Mucosa of descending colon (tissue), 3 donors: ENCODE measurements at places on chromosomes 11 and 22. TPM values are rescaled to one million over a fixed set of nuclear protein-coding genes. Genes with fewer than 3 reads are reported as not detected.

PPFIBP2 gene
- 83.5 TPM for total RNA-seq

DNA sequence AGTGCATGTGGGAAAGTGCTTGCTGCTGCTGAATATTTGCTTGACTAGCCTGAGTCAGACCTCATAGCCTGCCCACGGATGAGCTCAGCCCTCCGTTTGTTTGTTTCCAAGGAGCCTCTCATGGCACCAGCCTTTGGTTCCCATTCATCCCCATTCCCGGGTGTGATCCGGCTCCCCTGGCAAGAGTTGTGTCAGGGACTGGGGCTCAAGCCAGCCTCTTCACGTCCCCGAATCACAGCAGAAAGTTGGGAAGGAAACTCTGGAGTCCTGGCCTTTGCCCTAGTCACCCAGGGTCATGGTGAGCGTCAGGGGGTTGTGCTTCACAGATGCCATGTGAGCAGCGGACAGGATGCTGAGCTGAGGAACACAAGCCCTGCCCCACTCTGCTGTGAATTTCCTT lies 13.8 kb downstream of the SEC14L3 start:
- DNase-seq, result no peak

C11orf42 gene
- not detected for total RNA-seq

DNA sequence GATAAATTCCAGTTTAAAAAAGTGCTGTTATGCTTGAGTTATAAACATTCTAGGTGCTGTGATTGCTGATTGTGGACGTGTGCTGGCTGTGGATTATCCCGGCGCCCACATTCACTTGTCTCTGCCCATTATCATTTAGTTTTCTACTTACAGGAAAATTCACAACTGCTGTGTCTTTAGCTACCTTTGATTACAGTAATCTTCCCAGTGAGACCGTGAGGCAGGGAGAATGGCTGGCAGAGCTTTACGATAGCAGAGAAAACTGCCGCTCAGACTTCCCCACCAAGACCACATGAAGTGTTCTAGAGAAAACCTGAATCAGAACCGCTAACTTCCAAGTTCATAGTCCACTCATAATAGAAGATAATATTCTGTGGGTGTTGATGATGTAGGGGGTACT lies 34.6 kb upstream of the NELL1 start:
- no peak for DNase-seq

GRCh38 chr11:92717240-92717639 lies 252.2 kb upstream of the MTNR1B start:
- no peak for DNase-seq

DNA sequence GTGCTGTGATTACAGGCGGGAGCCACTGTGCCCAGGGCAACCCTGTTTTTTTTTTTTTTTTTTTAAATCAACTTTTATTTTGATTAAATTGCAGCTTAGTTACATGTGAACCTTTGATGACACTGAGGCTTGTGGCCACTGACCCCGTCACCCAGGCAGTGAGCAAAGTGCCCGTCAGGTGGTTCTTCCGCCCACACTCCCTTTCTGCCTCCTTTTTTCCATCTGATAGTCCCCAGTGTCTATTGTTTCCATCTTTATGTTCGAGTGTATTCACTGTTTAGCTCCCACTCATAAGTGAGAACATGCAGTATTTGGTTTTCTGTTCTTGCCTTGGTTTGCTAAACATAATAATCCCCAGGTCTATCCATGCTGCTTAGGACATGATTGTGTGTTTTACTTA lies 110.9 kb upstream of the GRK3 start:
- DNase-seq, result no peak

- no peak for DNase-seq
These were observed 5.3 kb upstream of the TBC1D22A start for GRCh38 chr22:46757104-46757503.

NLRP14 gene
- 0.25 TPM for total RNA-seq

DNA sequence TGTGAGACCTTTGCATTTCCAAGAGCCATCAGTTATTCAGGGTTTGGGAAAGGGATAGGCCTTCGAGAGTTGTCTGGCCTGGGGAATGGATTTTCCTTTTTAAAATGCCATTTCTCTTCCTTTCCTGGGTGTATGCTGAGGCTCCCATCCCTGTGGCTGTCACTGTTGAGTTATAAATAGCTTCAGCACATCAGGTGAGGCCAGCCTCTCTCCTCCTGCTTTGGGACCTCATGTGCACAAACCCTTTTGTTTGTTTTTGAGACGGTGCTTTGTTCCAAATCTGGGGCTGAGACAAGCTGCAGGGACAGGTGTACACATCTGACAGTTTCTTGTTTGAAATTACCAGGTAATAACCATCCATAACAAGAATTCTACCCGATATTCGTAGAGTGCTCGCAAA lies 1.3 kb downstream of the TEF start:
- DNase-seq, result no peak

- DNase-seq, result peak; percentile 90
These were observed 14.9 kb downstream of the SCYL1 start for GRCh38 chr11:65539744-65540289.

DNA sequence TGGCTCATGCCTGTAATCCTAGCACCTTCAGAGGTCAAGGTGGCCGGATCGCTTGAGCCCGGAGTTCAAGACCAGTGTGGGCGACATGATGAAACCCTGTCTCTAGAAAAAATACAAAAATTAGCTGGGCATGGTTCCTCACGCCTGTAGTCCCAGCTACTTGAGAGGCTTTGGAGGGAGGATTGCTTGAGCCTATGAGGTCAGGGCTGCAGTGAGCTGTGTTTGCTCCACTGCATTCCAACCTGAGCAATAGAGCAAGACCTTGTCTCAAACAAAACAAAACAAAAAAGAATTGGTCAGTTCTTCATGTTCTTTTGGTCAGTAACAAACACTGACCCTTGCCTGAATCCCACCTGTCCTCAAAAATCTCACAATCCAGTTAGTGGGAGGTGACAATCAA lies 36.7 kb upstream of the VSTM5 start:
- no peak for DNase-seq

- DNase-seq, result no peak
These were observed 66.8 kb downstream of the TSPAN18 start for GRCh38 chr11:44793350-44794090.

DNA sequence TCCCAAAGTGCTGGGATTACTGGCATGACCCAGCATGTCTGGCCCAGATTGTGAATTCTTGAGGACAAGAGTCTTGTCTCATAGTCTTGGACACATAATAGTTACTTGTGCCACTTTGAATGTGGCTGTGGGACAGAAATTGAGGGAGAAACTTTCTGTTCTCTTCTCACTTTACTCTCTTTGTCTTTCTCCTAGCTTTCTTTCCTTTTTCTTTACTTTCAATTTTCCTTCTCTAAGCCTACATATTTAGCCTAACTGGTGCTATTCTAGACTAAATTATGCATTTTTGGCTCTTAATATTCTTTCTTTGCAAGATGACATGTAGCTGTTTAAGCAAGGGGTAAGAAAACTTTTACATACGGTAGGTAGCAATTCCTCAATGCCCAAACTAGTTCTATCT lies 33.2 kb downstream of the HORMAD2 start:
- DNase-seq, result no peak

AQP11 gene
- 6.5 TPM for total RNA-seq

CALCA gene
- total RNA-seq, result not detected

SCUBE2 gene
- total RNA-seq, result 18.7 TPM

GRCh38 chr11:86438685-86439084 lies 64.0 kb downstream of the CCDC81 start:
- no peak for DNase-seq

SCN2B gene
- total RNA-seq, result 0.34 TPM

DNA sequence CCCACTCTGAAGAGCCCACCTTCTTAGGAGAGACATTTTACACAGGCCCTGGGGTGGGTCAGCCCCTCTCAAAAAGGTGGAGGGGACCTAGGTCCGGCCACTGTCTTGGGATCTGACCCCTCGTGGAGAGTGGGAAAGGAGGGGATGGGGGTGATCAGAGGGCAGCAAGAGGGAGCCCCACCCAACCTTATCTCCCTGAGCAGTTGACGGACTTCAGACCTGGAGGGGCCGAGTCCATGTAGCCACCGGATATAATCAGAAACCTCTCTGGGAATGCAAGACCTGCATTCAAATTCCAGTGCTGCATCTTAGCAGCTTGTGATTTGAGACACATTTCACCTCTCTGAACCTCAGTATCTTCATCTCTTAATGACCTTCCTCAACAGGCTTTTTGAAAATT lies 44.0 kb downstream of the TP53I11 start:
- DNase-seq, result peak; percentile 62

GRCh38 chr11:105229761-105230160 lies 90.2 kb upstream of the CARD18 start:
- no peak for DNase-seq

GRCh38 chr11:44812971-44813370 lies 86.2 kb downstream of the TSPAN18 start:
- no peak for DNase-seq

GRCh38 chr22:41512421-41513194 lies 31.7 kb downstream of the POLR3H start:
- no peak for DNase-seq

- no peak for DNase-seq
These were observed 329.5 kb downstream of the MIAT start for GRCh38 chr22:26986884-26987283.

DNA sequence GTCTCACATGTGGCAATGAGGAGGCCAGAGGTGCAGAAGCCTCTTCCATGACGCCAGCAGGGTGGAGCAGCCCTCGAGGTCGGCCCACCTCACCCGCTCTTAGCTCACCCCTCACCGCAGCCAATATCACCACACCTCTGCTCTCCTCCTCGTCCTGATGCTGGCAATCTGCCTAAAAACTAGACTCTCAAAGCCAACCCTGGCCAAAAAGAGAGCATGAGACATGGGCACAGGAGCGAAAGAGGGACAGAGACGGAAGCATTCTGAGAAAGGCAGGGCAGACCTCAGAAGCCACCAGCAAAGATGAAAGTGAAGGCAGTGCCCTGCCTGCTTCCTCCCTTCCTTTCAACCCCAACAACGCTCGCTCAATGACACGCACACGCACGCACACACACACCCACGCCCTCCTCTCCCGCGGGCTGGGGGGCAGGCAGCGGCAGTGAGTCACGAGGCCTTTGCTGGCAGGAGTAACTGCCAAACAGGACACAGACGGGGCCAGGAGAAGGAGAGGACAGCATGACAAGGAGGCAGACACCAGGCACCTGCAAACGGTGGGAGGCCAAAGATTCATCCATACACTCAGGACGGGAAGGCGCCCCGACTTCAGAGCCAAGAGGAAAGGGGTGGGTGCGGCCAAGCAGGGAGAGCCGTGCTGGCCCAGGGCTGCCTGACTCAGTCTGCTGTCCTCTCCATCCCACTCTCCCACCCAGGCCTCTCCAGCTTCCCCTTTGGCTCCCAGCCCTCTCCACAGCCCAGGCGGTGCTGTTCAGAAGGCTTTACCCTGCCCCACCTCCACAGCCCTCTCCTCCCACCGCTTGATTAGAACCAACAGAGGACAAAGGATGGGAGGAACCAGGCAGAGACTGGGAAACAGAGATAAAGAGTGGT lies 11.4 kb downstream of the IGSF9B start:
- DNase-seq, result no peak

- DNase-seq, result no peak
These were observed 5.2 kb downstream of the KCNJ5 start for GRCh38 chr11:128896356-128896755.

DNA sequence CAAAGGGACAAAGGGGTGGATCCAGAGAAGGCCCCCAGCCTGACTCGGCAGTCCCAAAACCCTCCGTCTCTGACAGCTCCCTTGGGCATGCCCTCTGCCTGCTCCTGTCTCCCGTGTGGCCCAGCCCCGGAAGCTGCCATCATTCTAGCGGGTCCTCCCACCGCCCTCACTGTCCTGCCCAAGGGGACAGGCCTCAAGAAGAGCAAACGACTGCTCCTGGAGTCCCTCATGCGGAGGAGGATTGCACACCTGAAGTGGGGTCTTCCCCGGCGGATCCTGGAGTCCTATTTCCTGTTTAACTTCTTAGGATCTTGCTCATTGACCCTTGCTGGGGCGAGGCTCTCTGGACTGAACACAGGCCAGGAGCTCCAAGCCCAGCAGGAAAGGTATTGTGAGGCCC lies 2.6 kb upstream of the MEI1 start:
- no peak for DNase-seq

DNA sequence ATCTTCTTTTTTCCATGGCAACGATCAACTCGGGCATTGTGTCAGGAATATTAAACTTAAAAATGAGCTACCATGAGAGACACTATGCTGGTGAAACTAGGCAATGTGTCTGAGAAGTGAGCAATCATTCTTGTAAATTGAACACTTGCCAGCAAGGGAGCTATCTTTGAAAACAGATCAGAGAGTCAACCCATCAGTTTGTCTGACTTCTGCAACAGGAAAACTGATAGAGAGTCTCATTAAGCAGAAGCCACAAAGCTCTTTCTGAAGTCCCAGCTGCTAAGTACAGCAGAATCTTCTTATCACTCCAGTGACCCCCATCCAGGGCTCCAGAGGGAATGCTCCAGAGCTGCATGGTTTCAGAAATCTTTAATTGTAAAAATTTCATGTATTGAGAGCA lies 114.7 kb downstream of the MSANTD4 start:
- DNase-seq, result no peak

GRCh38 chr11:68028802-68029545 lies 1.5 kb upstream of the NDUFS8 start:
- DNase-seq, result no peak

DNA sequence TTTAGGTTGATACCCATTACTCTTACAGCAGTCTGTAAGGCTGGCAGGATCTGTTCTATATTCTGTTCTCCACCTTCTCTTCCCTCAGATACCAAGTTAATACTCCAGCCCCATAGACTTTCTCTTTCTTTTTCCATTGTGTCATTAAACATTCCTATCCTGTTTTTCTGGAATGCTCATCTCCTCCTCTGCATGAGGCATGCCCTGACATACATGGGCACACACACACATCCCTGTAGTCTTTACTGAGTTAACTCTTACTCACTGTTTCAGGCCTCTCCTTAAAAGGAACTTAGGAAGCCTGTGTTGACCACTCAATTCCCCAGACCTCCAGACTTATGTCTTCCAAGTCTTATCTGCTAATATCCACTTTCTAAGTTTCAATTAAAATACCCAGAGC lies 476.8 kb downstream of the METTL15 start:
- DNase-seq, result no peak

HEPHL1 gene
- total RNA-seq, result 0.06 TPM

GRCh38 chr11:4454021-4454420 lies 4.9 kb downstream of the OR52K2 start:
- DNase-seq, result no peak

- DNase-seq, result no peak
These were observed 1000.3 kb downstream of the BRD1 start for GRCh38 chr22:48827268-48827846.

- DNase-seq, result no peak
These were observed 105.2 kb downstream of the NAV2 start for GRCh38 chr11:19817870-19818269.

MSANTD2 gene
- total RNA-seq, result 8.4 TPM

B4GALNT4 gene
- total RNA-seq, result 11.8 TPM

GAS2 gene
- 2.0 TPM for total RNA-seq
